ENCODE measurements at places on chromosomes 2 and 18. TPM values are rescaled to one million over a fixed set of nuclear protein-coding genes. Genes with fewer than 3 reads are reported as not detected.

Gene GREB1
- total RNA-seq: 5.2 TPM

Gene GCKR
- 0.64 TPM for total RNA-seq

Gene RBKS
- 1.0 TPM for total RNA-seq

Gene NBEAL1
- total RNA-seq: 25.0 TPM

Gene CCDC138
- 2.9 TPM for total RNA-seq

Gene SF3B1
- 223 TPM for total RNA-seq

Gene HOXD12
- not detected for total RNA-seq

Gene GKN1
- total RNA-seq: not detected

Gene TCF23
- total RNA-seq: not detected

Gene HDAC4
- total RNA-seq: 72.8 TPM

Gene FNDC4
- total RNA-seq: 4.7 TPM

Gene CCDC74B
- total RNA-seq: 2.3 TPM

Gene ELOA2
- not detected for total RNA-seq

Gene CHRNG
- total RNA-seq: not detected

Gene RGPD4
- total RNA-seq: not detected

Gene UPP2
- total RNA-seq: not detected

Gene TSPYL6
- not detected for total RNA-seq

Gene SGPP2
- 48.2 TPM for total RNA-seq

Gene CCDC150
- 6.7 TPM for total RNA-seq

Gene EGR4
- total RNA-seq: not detected

Gene PFN4
- total RNA-seq: not detected

Gene REG3A
- total RNA-seq: not detected

Gene DSEL
- total RNA-seq: 3.6 TPM

Gene PIAS2
- total RNA-seq: 42.7 TPM

Gene SATB2
- 3.7 TPM for total RNA-seq

Gene GALR1
- not detected for total RNA-seq

Gene SERPINB2
- total RNA-seq: 190 TPM

Gene SEPTIN10
- total RNA-seq: 92.7 TPM

Gene B4GALT6
- 2.1 TPM for total RNA-seq

Gene RGPD5
- 75.0 TPM for total RNA-seq

Gene RAPGEF4
- total RNA-seq: 49.5 TPM

Gene ARMC9
- total RNA-seq: 10.1 TPM

Gene VAMP5
- 8.1 TPM for total RNA-seq

Gene KLHL14
- total RNA-seq: not detected

Gene TGFA
- 38.0 TPM for total RNA-seq

Gene IL37
- total RNA-seq: 133 TPM

Gene STPG4
- total RNA-seq: 0.49 TPM
